BJ (cell line): ENCODE measurements at places on chromosomes 5 and 9.

DNA sequence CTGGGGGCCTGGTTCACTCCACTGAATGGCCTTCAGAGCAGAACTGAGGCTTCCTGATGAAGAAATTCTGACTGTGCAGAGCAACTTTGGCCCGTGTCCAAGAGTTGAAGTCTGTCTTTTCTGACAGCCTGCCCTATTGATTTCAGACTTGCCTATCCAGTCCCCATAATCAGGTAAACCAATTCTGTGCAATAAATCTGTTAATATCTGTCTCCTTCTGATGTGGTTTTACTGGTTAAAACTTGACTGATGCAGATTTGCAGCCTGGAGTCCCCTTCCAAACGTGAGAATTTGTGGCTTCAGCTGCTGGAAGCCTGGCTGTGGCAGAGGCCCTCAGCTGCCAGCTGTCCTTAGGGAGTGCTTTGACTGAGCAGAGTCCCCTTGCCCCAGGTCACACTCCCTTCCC lies 283.9 kb upstream of the ANKRD55 start:
- no peak for DNase-seq

DNA sequence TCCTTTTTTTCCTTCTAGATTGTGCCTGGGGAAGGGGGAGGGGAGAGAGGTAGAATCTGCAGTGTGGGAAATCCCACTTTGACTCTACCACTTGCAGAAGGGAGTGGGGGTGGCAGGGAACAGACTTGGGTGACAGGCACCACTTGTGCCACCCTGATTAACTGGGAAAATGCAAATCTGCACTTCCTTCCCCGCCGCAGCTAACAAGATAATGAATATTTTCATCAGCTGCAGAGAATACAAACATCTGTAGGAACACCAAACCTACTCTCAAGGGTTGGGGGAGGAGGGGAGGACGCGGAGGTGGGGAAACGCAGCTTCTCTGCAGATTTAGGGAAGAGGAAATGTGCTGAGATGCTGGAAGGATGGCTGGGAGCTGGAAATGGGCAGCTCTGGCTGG lies 73.5 kb downstream of the TRIM32 start:
- DNase-seq: no peak

- no peak for DNase-seq
Observed at GRCh38 chr9:34611251-34611810, 566 bp downstream of the RPP25L start.

- no peak for DNase-seq
Observed at GRCh38 chr5:17431272-17432050, 66.6 kb upstream of the TAF11L2 start.

DNA sequence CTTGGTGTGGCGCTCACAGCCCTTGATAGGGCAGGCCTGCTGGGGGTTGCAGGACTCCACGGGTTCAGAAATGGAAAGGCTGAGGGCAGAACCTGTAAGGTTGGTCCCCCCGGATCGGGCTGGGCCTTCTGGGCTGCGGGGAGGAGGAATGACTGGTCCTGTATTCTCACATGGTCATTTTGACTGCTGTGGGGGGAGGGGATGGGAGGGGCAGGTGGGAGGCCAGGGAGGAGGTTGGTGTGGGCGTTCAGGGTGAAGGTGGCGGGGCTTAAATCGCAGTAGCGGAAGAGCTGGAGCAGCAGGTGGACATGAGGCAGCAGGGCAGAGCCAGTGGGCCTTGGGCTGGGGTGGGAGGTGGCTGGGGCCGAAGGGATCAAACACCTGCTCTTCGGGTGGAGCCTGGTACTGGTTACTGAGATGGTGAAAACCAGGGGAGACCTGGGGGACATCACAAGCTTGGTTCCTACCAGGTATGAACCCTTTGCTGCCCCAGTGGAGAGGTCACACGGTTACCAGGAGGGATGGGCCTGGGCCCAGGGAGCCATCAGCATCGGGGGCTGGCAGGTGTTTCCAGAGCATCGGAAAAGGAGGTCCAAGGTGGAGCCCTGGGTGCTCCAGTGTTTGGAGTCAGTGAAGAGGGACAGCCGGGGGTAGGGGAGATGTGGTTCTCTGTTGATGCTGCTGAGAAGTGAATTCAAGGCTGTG lies 1.8 kb downstream of the MRPS2 start:
- DNase-seq: no peak
